Gastrocnemius medialis (tissue), 4 donors: ENCODE measurements at places on chromosomes 1 and 21. TPM values are rescaled to one million over a fixed set of nuclear protein-coding genes. Genes with fewer than 3 reads are reported as not detected.

Gene USP33
- total RNA-seq = 35.2 TPM

Gene S100A7A
- not detected for total RNA-seq

Gene OR2M3
- not detected for total RNA-seq

Gene SORT1
- 226 TPM for total RNA-seq
